A549 treated with Hydrocortisone at 1 μM for 4 hours (cell line): ENCODE measurements at places on chromosomes 1 and 21. TPM values are rescaled to one million over a fixed set of nuclear protein-coding genes. Genes with fewer than 3 reads are reported as not detected.

The MAB21L3 gene
- total RNA-seq, result 0.03 TPM in 1 of 5 replicates, not detected in the others

The TLR5 gene
- 0.11 to 0.18 TPM (median 0.17 TPM) in 5 replicates for total RNA-seq

The CD1E gene
- not detected in 5 replicates for total RNA-seq

The NGF gene
- 0.61 to 1.3 TPM (median 0.92 TPM) in 5 replicates for total RNA-seq

The RHCE gene
- 0.25 TPM in 1 of 5 replicates, not detected in the others for total RNA-seq

The GABRD gene
- total RNA-seq, result 0.39 to 0.83 TPM (median 0.46 TPM) in 5 replicates

The LCE3E gene
- total RNA-seq, result 0.30 TPM in 1 of 5 replicates, not detected in the others

The ADGRL4 gene
- not detected in 5 replicates for total RNA-seq

The SPRR3 gene
- not detected in 5 replicates for total RNA-seq

The LRRC3 gene
- total RNA-seq, result 1.7 to 2.3 TPM (median 2.2 TPM) in 5 replicates

The SORT1 gene
- 3.7 to 6.1 TPM (median 4.0 TPM) in 5 replicates for total RNA-seq

The DCST1 gene
- total RNA-seq, result 0.07 to 0.08 TPM in 2 of 5 replicates, not detected in the others

The PIGC gene
- total RNA-seq, result 30.8 to 39.3 TPM (median 37.6 TPM) in 5 replicates

The MAP10 gene
- 0.63 to 1.1 TPM (median 0.84 TPM) in 5 replicates for total RNA-seq

The BRINP3 gene
- not detected in 5 replicates for total RNA-seq

The GBP1 gene
- 0.09 to 0.16 TPM (median 0.13 TPM) in 5 replicates for total RNA-seq

The ITGB2 gene
- total RNA-seq, result 0.46 to 0.90 TPM (median 0.77 TPM) in 5 replicates

The FLVCR1 gene
- 15.3 to 16.8 TPM (median 16.3 TPM) in 5 replicates for total RNA-seq

The AKR7A2 gene
- 34.9 to 51.7 TPM (median 50.3 TPM) in 5 replicates for total RNA-seq

The OR2L2 gene
- total RNA-seq, result not detected in 5 replicates

The PHTF1 gene
- 11.7 to 14.6 TPM (median 12.8 TPM) in 5 replicates for total RNA-seq

The TTLL7 gene
- 2.8 to 4.2 TPM (median 3.2 TPM) in 5 replicates for total RNA-seq

The LCE1D gene
- not detected in 5 replicates for total RNA-seq

The RAP1GAP gene
- total RNA-seq, result 9.1 to 11.0 TPM (median 10.2 TPM) in 5 replicates

The ZBTB21 gene
- 4.3 to 6.5 TPM (median 5.4 TPM) in 5 replicates for total RNA-seq
